Natural killer cell (primary cell): ENCODE measurements at places on chromosomes 16 and 17.

DNA sequence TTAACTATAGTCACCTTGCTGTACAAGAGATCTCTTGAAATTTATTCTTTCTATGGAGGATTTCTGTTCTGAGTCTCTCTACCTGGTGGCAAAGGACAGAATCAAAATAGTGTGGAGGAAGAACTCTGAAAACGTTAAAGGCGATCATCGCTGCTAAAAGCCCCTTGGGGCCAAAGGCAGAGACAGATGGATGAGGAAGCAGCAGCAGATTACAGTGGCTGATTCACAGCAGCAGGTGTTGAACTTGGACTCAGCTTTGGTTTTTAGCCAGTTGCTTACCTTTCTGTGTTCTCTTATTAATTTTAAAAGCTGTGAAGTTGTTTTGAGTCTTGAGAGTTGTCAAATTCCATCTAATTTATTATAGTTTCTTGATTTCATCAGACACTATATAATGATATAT is 956.1 kb upstream of the GOT2 start:
- no peak for DNase-seq

DNA sequence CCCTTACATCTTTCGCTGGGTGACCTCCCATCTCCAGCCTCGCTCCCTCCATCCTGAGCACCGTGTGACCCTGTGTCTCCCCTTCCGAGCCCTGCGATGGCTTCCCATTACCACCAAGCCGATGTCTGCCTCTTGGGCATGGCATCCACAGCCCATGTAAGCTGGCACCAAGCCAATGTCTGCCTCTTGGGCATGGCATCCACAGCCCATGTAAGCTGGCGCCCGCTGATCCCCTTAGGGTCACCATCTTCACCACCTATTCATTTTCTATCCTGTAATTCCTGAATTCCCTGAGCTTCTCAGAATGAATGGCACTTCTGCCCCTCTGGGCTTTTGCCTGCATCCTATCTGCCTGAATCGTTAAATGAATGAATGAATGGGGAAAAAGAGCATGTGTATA is 478.2 kb upstream of the CCL2 start:
- no peak for DNase-seq

GRCh38 chr16:12089492-12090150 is 113.1 kb downstream of the SNX29 start:
- no peak for DNase-seq

- DNase-seq, result no peak
Observed at GRCh38 chr17:13323990-13324389, 277.7 kb downstream of the HS3ST3A1 start.

DNA sequence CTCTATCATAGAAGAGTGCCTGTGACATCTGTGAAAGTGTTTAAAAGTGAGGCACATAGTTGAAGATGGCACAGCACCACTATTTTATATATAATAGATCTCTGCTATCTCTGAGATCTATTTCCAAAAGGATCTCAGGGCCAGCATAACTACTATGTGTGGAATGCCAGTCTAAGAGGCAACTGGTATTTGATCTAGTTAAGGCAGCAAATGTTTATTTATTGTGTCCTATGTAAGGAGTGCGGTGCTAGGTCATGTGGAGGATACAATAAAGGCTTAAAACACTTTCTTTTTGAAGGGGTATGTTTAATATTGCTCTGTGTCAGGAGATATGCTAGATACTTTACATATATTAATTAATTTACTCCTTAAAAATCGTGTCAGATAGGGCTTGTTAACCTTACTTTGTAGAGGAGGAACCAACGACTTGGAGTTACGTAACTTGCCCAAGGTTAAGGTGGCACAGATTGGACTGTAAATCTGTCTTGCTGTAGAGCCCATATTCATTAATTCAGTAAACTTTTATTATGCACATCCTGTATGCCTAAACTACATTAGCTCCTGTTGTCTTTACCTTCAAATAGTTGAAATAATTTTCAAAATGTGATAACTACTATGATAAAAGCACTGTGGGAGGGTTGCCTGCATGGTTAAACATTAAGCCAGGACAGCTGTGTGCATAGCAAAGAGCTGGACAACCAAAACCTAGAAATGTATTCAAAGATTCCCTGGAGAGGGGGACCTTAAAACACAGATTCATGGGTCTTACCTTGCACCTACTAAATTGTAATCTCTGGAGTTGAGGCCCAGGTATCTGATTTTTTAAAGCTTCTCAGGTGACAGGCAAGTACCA is 83.3 kb downstream of the NLK start:
- no peak for DNase-seq

DNA sequence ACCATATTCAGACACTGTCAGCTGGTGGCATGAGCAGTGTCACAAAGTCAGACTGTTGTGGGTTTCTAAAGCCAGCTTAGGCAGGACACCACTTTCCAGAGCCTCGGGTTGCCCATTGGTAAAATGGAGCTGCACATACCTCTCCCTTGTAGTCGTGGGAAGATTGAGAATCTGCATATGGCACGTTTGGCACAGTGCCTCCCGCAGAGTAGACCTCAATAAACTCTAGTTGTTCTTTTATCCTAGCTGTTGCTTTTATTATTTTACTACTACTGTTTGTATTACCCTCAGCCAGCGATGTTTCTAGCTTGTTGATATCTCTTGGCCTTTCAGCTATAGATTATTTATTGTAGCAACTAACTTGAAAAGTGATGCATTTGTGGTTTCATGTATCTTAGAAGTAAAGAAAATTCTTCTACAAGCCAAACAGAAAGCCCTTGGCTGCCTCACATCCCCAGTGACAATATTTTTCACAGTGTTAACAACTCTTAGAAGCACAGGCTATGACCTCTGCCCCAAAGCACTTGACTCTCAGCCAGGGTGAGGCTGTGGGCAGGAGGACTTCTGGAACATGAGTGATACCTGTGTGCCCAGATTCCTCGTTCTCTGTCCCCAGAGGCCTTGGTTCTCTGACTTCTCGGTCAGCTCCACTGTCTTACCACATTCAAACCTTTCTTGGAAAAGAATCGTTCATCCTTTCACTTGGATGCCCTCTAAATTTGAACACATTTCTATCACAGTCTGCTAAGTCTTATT is 351.6 kb downstream of the SNX29 start:
- no peak for DNase-seq

- no peak for DNase-seq
Observed at GRCh38 chr17:37276475-37276874, 99.3 kb upstream of the C17orf78 start.

GRCh38 chr16:89458551-89458950 is 31.8 kb downstream of the ANKRD11 start:
- DNase-seq, result no peak

DNA sequence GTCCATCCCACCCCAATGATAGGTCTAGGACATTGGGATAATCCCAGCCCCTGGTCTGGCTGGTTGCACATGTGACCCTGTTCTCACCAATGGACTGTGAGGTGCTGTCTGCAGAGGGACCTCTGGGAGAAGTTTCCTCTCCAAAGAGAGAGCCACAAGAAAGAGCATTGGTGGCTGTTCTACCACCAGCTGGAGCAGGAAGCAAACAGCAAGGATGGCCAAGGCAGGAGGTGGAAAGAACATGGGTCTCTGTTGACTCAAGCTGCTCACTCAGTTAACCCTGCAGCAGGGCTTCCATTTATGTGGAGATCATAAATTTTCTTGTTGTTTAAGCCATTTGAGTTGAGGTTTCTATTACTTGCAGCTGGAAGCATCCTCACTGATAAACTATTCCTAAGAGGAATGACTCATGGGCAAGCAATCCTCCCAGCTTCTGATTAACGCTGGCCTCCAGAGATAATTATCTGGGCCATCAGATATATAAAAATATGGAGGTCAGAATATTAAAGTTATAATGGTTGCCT is 52.6 kb downstream of the CYB5B start:
- no peak for DNase-seq

- DNase-seq, result no peak
Observed at GRCh38 chr17:41544491-41544892, 16.4 kb upstream of the KRT19 start.

DNA sequence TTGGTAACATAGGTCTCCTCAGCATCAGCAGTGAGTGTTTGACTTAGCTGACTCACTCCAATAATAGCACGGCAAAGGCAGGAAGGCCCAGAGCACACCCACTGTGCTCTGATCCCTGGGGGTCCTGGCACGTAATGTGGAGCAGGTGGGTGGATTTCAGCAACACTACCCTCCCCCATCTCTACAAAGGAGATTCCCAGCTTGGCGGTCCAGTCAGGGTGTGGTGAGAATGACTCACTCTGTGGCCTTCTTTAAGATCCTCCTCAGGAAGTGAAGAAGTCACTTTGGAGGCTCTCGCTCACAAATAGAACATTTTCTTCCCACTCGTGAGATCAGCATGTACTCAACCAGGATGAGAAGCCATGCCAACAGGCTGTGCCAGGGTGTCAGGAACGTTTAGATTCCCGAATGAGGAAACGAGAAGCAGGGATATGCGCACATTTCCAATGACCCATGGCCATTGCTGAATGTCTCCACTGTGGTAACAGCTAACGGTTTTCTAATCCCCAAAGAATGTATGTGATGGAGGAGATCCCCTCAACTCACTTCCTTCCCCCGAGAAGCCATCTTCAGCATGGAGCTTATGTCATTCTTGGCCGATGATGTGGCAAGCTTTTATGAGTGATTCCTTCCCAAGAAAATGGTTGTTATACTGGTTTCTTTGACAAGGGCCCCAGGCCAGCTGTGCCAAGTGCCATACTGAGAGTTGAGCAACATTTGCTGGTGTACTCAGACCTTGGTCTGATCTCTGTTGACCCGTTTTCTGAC is 365.2 kb downstream of the C16orf95 start:
- no peak for DNase-seq

DNA sequence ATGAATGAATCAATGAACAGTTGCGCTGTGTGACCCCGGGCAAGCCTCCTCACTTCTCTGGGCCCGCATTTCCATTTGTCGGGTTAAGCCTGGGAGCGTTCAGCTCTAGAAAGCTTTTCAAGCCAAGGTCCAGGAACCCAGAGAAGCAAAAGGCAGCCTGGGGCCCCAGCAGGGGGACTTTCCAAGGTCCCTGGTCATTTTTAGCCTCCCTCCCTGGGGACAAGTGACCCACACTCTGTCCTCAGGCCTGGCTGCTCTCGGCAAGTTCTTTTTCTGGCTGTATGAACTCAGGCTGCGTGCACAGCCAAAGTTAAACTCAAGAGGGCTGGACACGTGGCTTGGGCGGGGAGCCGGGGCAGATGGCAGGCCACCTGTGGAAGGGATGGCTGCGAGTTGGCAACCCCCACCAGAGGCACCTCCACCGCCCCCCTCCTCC is 41.4 kb upstream of the CIBAR2 start:
- DNase-seq, result no peak

- DNase-seq, result peak; percentile 86
Observed at GRCh38 chr17:8060274-8060673, 21.4 kb downstream of the ALOX15B start.

- DNase-seq, result no peak
Observed at GRCh38 chr16:30997725-30998711, 12.4 kb downstream of the STX1B start.

- DNase-seq, result peak; percentile 95
Observed at GRCh38 chr16:70438969-70439862, at the start of gene ST3GAL2. Gene ST3GAL2 (minus strand): TSS chr16:70439100. CDS start chr16:70398530, 40,570 bp downstream.

DNA sequence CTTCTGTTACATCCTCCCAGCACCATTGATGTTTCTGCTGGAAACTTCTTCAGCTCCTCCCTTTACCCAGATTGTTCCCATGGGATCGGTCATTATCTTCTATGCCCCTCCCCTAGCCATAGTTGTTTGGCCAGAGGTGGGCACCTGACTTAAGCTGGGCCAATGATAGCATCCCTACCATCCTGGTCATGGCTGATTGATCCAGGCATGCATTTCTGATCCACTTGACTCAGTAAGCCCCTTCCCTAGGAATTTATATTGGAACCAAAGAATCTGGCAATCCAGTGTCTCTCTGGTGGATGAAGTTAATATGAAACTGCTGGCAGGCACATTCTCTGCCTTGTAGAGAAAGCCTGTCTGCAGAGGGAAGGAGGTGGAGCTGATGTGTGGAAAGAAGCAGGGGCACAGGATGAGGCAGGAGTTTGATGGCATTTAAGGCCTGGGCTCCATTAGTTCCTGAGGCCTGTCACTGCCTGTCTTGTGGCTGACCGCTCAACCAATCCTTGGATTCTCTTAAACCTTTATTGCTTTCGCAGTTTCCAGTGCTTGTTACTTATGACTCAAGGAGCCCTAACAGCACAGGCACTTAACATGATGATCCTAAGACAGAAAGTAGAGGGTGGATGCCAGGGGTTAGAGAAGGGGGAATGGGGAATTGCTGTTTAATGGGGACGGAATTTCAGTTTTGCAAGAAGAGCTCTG is 152.4 kb downstream of the ABCC12 start:
- no peak for DNase-seq

DNA sequence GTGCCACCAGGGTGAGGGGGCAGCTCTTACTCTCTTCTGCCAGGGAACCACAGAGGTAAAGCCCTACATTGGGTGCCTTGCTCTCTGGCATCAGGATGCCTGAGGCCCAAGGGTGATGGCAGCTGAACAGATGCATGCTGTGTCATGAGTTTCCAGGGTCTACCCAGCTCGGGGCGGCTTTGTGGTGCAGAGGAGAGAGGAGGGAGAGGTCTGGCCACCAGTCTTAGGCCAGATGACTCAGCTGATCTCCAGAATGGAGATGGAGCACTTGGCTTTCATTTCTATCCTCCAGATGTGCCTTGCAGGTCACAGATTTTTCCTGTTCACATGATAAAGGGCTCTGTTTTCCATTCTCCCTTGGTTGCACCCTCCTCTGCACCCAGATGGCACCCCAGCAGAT is 23.6 kb upstream of the USP22 start:
- no peak for DNase-seq

DNA sequence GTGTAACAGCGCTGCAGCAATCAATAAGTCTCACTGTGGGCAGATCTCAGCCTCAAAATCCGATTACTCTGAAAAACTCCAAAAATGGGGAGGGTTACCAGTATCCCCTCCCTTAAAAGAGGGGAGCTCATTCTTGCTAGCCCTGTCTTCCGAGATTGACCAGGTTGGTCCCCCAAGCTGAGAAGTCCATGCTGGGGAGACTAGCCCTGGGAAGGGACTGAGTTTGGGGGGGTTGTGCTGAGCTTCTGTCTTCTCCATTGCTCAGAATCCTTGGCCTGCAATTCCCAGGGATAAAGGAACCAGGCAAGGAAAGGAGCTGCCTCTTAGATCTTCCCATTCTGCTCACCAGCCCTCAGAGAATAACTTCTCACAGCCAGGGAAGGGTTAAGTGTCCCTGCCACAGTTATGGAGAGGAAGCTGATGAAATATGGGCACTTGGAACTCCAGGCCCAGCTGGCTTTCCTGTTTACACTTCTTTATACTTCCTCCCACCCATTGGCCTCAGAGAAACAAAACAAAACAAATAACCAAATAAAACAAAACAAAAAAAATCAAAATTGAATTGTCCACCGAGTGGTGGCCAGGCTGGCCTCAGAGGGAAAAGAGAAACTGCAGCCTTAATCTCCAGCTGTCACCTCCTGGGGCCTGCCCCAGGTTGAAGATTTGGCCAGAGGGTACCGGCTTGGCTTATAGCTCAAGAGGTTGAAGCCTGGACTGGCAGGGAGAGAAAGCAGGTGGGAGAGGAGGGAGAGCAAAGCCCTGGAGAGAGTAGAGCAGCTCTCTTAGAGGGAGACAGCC is 2.6 kb downstream of the HOXB3 start:
- DNase-seq, result no peak

GRCh38 chr17:5416901-5417300 is 2.6 kb downstream of the NUP88 start:
- DNase-seq, result no peak
